Psoas muscle (tissue), 8 donors: ENCODE measurements at places on chromosomes 16 and 17. TPM values are rescaled to one million over a fixed set of nuclear protein-coding genes. Genes with fewer than 3 reads are reported as not detected.
A peak's percentile ranks its signal among the peaks of the same experiment; 100 is the strongest.

Gene CPNE7
- not detected for total RNA-seq

DNA sequence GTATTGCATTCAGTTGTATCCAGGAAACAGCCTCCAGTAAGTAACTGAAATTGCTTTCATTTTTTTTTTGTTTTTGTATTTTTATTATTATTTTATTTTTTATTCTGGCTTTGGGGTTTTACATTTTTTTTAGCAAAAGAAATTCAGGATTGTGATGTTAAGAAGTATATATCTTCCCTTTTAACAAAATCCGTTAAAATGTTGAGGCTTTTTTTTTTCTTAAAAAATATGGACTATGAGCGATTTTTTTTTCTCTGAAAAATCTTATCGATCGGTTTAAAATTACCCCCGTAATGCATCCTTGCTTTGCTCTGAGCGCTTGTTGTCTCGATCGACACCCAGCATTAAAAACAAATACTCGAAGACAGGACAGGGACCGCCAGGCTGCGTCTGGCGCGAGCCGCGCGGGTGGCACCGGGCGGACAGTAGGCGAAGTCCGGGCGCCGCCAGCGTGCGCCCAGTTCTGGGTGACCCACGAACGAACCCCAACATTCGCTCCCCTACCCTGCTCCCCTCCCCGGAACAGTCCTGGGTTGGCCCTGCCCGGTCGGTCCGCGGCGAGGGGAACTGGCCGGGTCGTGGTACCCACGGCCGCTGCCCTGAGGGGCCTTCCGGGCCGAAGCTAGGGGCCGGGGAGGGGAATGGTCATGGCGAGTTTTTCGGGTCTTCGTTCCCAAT is 482 bp downstream of the BAHCC1 start:
- DNase-seq, result no peak

DNA sequence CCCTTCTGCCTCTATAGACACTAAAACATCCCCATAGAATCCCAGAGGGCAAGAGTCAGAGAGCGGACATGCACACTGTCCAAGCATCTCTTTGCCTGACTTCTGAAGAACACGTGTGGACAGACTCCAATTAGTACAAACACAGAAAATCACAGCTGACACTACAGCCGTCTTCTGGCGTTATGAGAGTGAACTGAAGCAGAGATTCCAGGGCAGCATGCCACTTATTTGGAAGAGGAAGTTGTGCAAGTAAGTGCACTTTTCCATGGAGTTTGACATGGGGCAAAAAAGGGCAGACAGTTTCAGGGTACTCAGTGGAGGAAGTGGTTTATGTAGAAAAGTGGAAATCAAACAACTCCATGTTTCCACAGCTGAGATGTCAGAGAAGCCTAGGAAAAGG is 16.8 kb upstream of the ZNF287 start:
- DNase-seq, result no peak

DNA sequence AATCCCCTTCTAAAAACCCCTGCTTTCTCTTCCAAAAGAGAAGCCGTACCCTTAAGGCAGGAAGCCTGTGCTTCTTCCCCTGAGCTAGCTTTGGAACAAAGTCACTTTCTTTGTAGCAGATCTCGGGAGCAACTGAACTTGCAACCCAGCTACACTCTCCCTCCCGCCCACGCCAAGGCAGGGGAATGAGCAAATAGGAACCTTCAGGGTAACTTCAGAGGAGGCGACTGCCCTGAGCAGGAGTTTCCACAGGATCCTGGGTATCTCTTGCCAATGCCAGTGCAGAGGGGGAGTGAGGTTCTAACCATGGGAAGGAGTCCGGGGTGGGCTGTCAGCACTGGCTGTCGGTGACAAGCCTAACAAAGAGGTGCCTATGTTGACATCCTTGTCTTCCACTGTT is 5.9 kb upstream of the PIRT start:
- no peak for DNase-seq

DNA sequence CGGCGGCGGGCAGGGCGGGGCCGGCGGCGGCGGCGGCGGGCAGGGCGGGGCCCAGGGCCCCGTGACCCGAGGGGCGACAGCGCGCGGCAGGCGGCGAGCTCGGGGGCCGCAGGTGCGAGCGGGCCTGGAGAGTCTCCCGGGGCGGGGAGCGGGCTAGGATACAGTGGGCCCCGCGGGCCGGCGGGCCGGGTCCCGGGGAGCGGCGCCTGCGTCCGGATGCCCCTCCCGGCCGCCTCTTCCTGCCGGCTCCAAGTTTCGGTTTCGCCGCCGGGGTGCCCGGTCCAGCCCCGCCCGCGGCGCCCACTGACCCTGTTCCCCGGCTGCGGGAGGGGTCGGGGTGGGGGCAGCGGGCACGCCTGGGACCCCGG is at the start of gene RNF213:
TSS of gene RNF213 (plus strand) at position 62 of the 368 bp plus-strand sequence. CDS start 2,830 bp downstream, outside the sequence.
- DNase-seq, result peak; percentile 77

DNA sequence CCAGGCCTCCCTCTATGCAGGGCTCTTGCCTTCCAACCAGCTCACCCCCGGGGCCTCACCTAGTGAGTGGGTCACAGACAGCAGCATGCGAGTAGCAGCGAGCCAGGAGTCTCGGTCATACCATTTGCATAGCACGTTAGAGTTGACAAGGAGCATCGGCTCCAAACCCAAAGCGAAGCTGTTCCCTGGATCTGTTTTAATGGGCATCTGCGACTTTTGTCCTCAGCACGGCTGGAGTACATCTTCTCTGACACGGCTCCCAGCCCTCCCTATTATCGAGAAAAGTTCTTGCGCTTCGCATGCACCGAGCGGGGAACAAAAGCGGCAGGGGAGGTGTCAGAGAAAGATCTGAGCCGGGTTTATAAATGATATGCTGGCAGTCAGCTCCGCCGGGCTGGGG is 253.3 kb downstream of the MAF start:
- DNase-seq, result no peak
